Cardiac muscle cell (in vitro differentiated cells and primary cell): ENCODE measurements at places on chromosomes 3 and 15. TPM values are rescaled to one million over a fixed set of nuclear protein-coding genes. Genes with fewer than 3 reads are reported as not detected.

DNA sequence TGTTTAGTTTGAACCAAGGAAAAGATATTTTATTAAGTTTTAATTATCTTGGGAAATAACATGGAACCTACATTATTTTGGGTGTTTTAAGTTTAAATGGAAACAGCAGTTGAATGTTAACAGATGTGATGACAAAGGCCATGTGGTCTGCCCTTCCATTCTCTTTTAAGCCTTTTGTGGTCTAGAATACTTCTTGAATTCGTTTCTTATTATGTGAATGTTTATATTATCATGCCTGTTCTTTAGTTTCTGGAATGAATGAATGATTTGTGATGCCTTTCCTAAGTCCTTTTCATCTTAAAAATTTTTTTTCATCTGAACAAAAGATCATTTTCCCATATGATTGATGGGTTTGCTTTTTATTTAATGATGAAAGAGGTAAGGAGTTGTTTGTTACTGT lies 44.6 kb downstream of the SNRK start:
- peak; percentile 7 for DNase-seq

The HMCES gene
- polyA plus RNA-seq: 53.0 and 59.8 TPM in 2 replicates

The HYAL2 gene
- polyA plus RNA-seq: 88.3 and 106 TPM in 2 replicates

- DNase-seq: no peak
Observed at GRCh38 chr3:50388016-50388719, 28.8 kb upstream of the TMEM115 start.

GRCh38 chr3:52479877-52480575 lies 15.1 kb upstream of the STAB1 start:
- no peak for DNase-seq

- peak; percentile 31 for DNase-seq
Observed at GRCh38 chr15:68025835-68026424, 28.2 kb upstream of the PIAS1 start.

The TNNC1 gene
- polyA plus RNA-seq: 1,312 and 3,313 TPM in 2 replicates

- peak; percentile 42 for DNase-seq
Observed at GRCh38 chr15:68149059-68149458, 56.1 kb downstream of the CALML4 start.

DNA sequence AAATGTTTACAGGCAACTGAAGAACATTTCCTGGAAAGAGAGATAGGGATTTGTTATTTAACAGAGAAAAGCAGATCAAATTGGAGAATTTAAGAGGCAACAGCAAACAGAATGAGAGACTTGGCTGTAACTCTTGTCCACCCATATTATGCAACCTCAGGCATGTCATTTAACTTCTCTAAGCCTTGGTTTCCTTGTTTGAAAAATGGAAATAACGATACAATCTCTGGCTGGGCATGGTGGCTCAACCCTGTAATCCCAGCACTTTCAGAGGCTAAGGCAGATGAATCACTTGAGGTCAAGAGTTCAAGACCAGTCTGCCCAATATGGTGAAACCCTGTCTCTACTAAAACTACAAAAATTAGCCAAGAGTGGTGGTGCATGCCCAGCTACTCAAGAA lies 23.7 kb downstream of the ARRDC4 start:
- no peak for DNase-seq

- no peak for DNase-seq
Observed at GRCh38 chr3:122988508-122988907, 39.1 kb downstream of the SEMA5B start.

The GLCE gene
- 5.9 and 9.3 TPM in 2 replicates for polyA plus RNA-seq

GRCh38 chr3:66642484-66642883 lies 141.7 kb upstream of the LRIG1 start:
- DNase-seq: no peak

- DNase-seq: no peak
Observed at GRCh38 chr15:50411870-50412269, 12.3 kb upstream of the USP8 start.

DNA sequence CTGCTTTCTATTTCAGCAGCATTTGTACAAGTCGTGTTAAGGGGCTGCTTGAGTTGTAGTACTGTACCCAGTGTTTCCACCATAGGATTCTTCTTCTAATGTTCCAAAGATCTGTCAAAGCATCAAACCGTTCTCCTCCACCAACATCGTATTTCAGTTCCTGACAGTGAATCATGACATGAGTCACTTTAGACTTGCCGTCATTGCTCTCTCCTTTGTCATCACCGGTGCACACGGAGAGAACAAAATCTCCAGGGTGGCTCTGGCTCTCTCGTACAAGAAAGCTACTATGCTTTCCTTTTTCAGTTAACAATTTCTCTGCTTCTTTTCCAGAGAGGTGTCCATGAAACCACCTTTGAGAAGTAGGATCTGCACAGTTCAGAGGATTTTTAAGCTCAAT lies 270.9 kb upstream of the CCDC54 start:
- DNase-seq: no peak

- peak; percentile 35 for DNase-seq
Observed at GRCh38 chr3:189652042-189652441, 20.9 kb downstream of the TP63 start.

- DNase-seq: peak; percentile 87
Observed at GRCh38 chr15:90934256-90934948, 683 bp upstream of the UNC45A start.

GRCh38 chr3:38479431-38480092 lies 16.6 kb upstream of the EXOG start:
- DNase-seq: peak; percentile 80

The ERICH6 gene
- 0.44 and 0.55 TPM in 2 replicates for polyA plus RNA-seq

GRCh38 chr15:69415381-69415780 lies 1.2 kb downstream of the KIF23 start:
- peak; percentile 47 for DNase-seq

GRCh38 chr3:104291437-104291851 lies 1075.3 kb upstream of the ALCAM start:
- no peak for DNase-seq

The UCN2 gene
- polyA plus RNA-seq: 0.47 and 0.95 TPM in 2 replicates

GRCh38 chr3:152454076-152454875 lies 185.5 kb downstream of the MBNL1 start:
- no peak for DNase-seq

- DNase-seq: no peak
Observed at GRCh38 chr15:77251662-77252061, 168.2 kb downstream of the PEAK1 start.

DNA sequence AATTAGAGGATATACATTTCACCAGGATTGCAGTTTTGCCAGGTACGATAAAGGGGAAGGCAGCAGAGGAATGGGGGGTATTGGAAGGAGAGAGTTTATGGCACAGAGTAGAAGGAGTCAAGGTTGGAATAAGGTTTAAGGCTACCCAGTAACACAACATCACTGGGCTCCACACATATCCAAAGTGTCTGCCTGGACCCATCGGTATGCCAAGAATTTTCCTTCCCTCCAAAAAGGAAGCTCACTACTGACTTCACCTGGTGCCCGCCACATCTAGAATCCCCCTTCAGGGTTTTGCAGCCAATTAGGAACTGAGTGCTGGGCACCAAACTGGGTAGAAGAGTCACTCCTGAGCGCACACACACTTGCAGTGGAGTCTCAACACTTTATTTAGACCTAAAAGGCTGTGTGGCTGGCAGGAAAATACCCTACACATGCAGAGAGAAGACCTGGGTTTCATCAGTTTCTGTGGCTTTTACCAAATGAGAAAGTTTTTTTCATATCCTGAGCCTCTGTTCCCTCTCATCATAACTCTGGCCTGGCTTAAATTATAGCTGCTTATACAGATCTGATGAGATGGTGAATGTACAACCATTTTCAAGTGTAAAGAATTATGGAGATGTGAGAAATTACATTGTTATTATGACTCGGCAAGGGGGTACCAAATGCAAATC lies 190.8 kb upstream of the LPP start:
- DNase-seq: no peak

- no peak for DNase-seq
Observed at GRCh38 chr3:29936054-29936453, 655.2 kb downstream of the RBMS3 start.

DNA sequence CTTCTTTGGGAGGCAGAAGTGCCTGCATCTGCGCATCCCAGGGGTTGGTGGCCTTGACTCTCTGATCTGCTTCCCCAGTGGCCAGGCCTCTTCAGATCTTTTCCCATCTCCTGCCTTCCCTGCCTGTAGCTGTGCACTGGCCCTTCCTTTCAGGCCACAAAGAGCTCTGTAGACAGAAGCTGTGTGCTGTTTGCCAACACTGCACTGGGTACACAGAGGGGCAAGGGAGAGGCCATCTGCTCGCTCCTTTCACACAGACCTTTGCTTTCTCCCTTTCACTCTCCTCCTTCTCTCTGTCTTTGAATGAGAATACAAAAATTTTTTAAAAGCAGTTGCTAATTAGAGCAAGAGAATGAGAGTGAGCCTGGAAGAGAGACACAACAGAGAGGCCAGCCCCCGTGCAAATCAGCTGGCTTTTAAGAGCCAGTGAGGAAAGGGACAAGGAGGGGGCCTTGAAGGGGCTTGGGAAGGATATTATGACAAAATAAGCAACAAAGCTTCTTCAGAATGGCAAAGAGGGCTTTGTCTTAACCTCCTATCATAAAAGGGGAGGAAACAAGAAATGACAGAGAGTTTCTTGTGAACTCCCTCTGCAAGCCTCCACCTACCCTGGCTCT lies 170.9 kb downstream of the EPHB1 start:
- DNase-seq: no peak

- DNase-seq: peak; percentile 30
Observed at GRCh38 chr15:71532994-71533393, 277.4 kb upstream of the NR2E3 start.

The SERINC4 gene
- polyA plus RNA-seq: 0.35 and 0.44 TPM in 2 replicates

The GPR160 gene
- 2.2 and 2.6 TPM in 2 replicates for polyA plus RNA-seq

GRCh38 chr3:194318511-194319161 lies 32.5 kb downstream of the CPN2 start:
- no peak for DNase-seq

GRCh38 chr3:176911579-176911978 lies 285.7 kb downstream of the TBL1XR1 start:
- DNase-seq: no peak

The XCR1 gene
- not detected in 2 replicates for polyA plus RNA-seq

DNA sequence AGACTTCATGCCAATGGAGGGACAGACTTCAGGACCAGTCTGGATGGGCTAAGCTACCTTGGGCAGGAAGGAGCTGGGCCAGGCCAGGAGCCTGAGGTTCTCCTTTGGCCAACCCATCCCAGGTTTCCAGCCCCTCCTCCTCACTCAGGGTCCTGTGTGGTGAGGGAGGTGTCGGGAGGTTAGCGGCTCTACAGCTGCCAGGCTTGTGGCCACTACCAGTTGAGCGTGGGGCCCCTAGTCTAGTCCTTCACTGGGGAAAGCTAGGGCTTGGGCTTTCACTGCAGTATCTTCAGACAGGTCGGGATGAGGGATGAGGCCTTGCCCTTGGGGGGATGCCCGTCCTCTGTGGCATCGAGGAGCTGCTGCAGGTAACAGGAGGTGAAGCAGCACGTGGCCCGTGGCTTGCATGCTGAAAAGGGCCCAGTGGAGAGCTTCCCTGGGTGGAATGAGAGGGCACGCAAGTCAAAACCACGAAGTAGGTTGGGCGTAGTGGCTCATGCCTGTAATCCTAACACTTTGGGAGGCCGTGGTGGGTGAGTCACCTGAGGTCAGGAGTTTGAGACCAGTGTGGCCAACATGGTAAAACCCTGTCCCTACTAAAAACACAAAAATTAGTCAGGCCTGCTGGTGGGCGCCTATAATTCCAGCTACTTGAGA lies 8.5 kb upstream of the FANCD2 start:
- peak; percentile 52 for DNase-seq

The GPR15 gene
- not detected in 2 replicates for polyA plus RNA-seq

DNA sequence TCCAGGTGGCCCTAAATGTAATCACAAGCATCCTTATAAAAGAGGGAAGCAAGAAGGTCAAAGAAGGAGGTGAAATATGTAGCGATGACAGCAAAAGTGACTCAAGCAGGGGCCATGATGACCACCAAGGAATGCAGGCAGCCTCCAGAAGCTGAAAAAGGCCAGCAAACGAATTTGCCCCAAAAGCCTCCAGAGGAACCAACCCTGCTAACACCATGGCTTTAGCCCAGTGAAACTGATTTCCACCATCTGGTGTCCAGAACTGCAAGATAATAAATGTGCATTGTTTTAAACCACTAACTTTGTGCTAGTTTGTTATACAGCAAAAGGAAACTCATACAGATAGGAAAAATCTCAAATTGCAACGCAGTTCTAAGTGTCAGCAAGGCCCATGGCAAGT lies 23.0 kb upstream of the RBSN start:
- no peak for DNase-seq

The MYH15 gene
- polyA plus RNA-seq: 0.55 TPM in 1 of 2 replicates, not detected in the other

GRCh38 chr3:174287705-174288104 lies 571.4 kb upstream of the NAALADL2 start:
- no peak for DNase-seq

The CCDC54 gene
- 0.31 and 0.79 TPM in 2 replicates for polyA plus RNA-seq

DNA sequence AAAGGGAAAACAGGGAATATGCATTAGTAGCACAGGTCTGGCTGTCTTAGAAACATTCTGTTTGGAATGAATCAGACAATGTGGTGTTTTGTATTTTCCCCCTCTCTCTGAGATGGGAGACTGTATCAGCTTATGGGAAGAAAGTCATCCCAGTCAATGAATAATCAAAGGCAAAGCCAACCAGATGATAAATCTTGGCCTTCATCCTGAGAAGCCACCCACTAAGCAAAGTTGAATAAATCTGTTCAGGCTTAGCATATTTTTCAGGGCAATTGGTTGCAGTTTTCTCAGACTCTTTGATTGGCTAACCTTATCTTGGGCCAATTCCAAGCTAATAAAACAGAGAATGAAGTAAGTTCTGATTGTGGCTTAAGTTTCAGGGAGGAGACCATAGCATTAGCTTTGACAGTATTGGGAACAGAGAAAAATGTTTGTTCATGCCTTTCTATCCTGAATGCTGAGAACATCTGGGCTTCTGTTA lies 63.6 kb upstream of the ARL8B start:
- peak; percentile 39 for DNase-seq

The TJP1 gene
- polyA plus RNA-seq: 66.6 and 69.4 TPM in 2 replicates

GRCh38 chr3:63576846-63577245 lies 75.6 kb upstream of the SNTN start:
- DNase-seq: no peak

The CCR8 gene
- polyA plus RNA-seq: not detected in 2 replicates

- no peak for DNase-seq
Observed at GRCh38 chr3:159187706-159188105, 385.9 kb downstream of the MFSD1 start.

- no peak for DNase-seq
Observed at GRCh38 chr3:12687948-12688347, 24.0 kb upstream of the RAF1 start.

GRCh38 chr3:52183786-52184445 lies 14.0 kb upstream of the ALAS1 start:
- DNase-seq: no peak
